ENCODE measurements at places on chromosomes 3 and 15.

DNA sequence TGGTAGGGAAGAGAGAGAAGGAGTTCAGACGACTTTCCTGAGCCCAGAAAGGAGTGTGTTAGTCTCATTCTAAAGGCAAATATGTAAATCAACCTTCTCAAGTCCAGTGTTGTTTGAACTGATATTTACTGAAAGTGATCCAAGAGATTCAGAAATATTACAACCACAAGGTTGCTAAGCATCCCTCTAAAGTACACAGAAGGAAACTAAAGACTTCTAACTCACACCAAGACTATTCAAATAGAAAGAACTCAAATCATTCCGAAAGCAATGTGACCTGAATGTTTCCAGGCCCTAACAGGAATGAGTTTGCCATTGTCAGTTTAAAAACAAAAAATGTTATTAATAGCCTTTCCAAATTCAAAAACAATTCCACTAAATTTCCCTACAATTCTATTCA is 56.9 kb upstream of the VGLL3 start:
- DNase-seq: no peak

- peak; percentile 9 for DNase-seq
Observed at GRCh38 chr3:104596551-104596950, 770.2 kb upstream of the ALCAM start.

DNA sequence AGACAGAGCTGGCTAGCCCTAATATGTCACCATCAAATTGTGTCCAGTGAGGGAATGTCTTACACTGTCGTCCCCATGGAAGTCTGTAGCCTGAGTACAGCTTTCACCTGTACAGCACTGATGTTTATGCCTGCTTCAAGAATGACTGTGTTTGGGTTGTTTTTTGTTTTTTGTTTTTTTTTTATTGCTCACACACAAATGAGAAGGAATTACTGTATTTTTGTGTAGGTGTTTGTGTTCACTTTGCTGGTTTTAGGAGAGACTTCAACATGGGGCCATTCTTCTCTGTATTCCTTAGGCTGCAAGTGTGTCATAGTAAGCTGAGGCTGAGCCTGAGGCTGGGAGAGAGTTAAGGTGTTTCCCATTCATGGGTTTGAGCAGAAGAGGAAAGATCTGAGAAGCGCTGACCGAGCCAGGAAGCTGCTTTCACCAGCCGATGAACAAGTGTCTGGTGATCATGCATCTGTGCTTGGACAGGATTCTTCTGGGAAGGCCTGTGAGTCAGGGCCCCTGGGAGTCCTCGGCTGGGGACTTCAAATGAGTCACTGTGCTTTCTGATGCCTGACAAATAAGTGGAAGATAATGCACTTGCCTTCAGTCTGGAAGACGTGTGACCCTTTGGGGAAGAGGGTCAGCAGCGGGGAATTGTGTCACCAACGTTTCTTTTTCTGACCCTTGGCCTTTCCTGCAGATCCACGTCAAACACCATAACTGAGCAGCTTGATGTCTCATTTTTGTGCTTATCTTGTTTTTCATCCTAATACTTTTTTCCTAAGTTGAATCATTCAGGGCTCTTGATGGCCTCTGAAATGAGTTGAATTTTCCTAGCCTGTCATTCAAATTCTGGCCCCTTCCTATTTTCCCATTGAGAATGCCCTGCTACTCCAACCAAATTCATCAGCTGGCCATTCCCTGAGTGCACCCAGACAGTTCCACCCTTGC is 36.7 kb upstream of the ZBTB38 start:
- peak; percentile 90 for DNase-seq

DNA sequence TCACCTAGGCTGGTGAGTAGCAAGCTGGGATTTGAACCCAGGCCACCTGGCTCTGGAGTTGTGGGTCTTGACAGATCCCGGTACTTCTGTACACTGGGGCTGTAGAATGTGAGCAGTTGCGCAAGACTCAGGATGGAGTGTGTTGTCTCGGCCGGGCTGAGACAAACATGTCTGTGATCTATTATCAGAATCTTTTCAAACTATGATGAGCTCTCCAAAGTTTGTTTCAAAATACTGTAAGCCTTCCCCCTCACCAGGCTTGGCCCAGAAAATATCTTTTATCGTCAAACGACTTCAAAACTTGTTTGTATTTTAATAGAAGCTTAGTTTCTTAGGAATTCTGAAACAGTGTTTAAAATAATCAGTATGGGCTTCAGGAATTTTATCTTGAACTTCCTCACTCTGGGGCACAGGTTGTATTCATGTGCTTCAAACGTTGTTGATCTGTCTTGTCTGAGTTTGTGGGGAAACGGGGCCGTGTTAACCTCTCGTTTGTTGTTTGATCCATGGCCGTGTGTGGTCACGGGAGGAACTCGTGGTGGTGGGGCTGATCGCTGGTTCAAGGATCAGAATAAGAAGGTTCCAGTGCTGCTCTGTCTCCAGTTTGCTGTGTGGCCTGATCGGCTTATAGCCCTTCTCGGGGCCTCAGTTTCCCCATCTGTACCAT is 40.3 kb upstream of the TFRC start:
- DNase-seq: no peak

DNA sequence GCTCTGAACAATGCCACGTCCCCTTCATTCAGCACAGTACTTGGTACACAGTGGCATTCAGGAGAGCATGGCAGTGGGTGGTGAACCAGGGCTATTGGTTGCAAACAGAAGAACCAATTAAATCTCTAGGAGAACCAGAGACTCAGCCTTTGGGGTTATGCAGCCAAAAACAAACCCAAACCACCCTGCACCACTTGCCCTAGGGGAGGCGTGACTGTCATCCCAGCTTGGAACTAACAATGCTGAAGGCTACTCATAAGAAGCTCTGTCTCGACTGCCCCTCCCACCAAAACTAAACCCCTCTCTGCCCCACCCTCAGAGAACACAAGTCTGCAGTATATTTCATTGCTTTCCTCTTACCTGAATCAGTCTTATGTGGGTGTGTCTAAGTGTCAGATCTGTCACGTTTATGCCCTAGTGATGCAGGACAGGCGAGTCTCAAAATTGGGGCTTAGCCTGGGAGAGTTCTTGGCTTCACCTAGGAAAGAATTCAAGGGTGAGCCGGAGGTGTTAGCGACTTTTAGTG is 15.2 kb upstream of the KLHL40 start:
- DNase-seq: no peak

GRCh38 chr15:101718896-101719295 is 5.4 kb downstream of the TARS3 start:
- DNase-seq: no peak

DNA sequence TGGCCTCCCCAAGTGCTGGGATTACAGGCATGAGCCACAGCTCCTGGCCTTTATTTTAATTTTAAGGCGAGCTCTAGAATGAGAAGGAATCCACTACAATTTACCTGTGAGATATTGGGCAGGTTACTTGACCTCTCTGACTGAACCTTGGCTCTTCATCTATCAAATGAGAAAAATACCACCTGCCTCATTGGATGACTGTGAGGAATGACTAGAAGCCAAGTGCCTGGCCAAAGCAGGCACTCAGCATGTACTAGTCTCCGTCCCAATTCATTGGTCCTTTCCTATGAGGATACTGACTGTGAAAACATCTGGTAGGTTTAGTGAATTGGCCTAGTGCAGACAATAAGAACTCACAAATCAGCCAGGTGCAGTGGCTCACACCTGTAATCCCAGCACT is 38.5 kb upstream of the OSBPL11 start:
- DNase-seq: no peak

GRCh38 chr3:156271995-156272719 is 151.8 kb downstream of the KCNAB1 start:
- no peak for DNase-seq
